Hematopoietic multipotent progenitor cell treated with erythropoietin and hydrocortisone succinate and interleukin-3 and kit ligand, for 6 days (in vitro differentiated cells): ENCODE measurements at places on chromosomes 16 and 17.
A peak's percentile ranks its signal among the peaks of the same experiment; 100 is the strongest.

- no peak for DNase-seq
Observed at GRCh38 chr17:36485805-36486203, 677 bp upstream of the ZNHIT3 start.

GRCh38 chr17:35129154-35129972, 7.9 kb downstream of the FNDC8 start:
- no peak for DNase-seq

DNA sequence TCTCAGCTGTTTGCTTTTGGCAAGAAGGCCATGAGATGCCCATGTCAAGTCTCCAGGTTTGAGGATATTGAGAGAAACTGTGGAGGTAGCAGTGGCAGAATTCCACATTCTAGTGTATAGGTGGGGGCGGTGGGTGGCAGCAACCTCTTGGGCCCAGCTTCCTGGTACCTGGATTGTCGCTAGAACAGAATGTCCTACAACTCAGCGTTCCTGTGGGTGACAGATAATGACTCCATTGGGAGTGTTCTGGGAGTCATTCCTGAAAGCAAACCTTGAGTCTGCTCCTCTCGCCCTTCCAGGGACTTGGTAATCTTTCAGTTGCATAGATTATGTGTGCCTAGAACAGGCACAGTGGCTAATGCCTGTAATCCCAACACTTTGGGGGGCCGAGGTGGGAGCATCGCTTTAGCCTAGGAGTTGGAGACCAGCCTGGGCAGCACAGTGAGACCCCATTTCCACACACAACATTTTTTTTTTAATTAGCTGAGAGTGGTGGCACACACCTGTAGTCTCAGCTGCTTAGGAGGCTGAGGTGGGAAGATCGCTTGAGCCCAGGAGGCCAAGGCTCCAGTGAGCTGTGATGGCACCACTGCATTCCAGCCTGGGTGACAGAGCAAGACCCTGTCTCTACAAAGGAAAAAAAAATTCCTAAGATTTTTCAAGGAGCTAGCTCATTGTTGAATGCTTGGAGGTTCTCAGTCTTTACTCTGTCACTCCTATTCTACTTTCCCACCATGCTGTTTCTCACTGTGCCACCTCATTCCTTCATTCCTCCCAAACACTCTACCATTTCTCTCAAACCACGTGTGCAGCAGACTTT, 37.9 kb upstream of the METTL16 start:
- DNase-seq, result no peak

- DNase-seq, result no peak
Observed at GRCh38 chr17:29133121-29133713, 47.0 kb downstream of the MYO18A start.

DNA sequence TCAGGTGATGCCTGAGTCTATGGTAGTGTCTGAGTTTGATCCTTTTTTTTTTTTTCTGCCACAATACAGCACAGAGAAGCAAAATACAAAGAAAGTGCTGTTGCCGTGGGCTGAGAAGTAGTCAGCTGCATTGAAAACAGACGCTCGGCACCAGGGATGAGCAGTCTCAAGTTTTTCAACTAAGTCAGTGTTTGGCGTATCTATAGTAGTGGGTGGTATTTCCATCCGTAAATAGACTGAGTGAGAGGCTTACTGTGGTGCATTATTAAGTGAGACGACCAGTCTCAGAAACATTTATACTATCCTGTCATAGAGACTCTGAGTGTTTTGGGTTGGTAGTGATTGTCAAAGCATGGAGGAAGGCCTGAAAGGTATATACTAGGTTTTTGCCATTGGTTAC, 221.3 kb downstream of the SNX29 start:
- no peak for DNase-seq

DNA sequence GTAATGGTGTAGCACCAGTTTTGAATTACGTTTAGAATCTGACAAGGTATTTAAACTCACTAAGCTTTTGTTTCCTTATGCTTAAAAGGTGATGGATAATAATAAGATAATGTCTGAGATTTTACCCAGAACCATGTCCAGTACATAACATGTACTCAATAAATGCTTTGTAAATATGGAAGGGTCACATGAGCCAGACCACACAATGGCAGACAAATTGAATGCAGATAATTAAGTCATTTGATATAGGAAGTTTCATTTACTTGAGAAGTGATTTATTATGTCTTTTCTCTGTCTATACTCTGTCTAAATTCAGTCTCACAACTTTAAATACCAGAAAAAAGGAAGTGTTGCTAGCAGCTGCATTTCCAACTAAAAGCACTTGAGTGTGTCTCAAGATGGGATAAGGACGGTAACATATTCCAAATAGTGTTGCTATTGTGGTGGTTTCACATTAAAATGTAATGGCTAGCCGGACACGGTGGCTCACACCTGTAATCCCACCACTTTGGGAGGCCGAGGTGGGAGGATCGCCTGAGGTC, 52.5 kb upstream of the DHX40 start:
- no peak for DNase-seq

DNA sequence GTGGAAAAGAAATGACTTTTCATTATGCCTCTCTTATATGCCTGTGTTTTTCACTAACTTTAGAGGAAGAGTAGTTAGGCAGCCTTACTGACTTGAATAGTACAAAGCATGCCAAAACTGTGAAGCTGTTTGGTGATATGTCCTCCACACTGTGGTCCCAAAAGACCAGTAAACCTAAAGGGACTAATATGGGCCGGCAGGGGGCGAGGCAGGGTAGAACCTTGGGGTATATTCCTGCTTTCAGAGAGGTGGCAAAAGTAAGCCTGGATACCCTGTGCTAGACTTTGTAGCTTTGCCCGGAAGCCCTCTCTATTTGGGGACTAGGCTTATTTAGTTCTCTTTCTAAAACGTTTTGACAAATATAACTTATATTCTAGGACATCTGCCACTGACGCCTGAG, 36.5 kb upstream of the VWA3A start:
- DNase-seq, result peak; percentile 22

DNA sequence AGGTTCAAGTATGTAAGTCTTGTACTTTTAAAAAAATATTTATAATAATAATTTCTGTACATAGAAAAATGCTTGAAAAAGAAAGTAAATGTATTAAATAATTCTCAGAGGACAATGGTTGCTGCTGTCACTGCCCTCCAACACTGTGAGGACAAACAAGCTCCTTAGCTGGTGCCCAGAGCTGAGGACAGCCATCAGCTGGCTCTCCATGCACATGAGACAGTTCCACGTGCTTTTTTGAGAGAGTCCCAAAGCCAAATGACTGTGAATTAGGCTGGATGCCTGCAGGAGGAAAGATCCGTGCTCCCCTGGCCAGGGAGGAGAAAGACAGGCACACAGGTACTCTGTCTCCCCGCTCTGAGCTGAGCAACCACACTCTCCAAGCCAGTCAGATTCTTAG, 115.5 kb upstream of the IRX5 start:
- DNase-seq, result no peak

DNA sequence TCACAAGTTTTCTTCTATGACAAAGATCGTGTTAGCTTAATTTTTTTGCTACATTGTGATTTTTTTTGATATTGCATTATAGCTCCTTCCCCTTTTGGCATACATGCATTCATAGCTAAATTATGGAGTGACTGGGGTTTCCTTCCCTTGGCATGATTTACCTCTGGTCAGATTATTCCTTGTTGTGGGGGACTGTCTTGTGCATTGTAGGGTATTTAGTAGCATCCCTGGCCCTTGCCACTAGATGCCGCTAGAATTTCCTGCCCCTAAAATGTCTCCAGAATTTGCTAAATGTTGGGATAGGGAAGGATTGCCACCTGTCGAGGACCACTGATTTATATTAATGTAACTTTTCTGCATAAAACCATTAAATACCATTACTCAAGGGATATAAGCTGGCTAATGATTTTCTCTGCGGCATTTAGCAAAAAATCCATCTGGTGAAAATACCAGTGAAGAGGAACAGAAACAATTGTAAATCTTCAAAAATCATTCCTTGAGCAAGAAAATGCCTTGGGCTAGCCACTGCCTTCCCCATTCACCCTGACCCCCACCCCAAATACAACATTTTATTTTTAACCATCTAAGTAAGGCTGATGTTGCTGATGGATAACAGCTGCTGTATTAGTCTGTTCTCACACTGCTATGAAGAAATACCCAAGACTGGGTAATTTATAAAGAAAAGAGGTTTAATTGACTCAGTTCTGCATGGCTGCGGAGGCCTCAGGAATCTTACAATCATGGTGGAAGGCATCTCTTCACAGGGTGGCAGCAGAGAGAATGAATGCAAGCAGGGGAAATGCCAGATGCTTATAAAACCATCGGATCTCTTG, 195.2 kb downstream of the MAP2K6 start:
- peak; percentile 47 for DNase-seq
